ENCODE measurements at places on chromosomes 7 and 10.

DNA sequence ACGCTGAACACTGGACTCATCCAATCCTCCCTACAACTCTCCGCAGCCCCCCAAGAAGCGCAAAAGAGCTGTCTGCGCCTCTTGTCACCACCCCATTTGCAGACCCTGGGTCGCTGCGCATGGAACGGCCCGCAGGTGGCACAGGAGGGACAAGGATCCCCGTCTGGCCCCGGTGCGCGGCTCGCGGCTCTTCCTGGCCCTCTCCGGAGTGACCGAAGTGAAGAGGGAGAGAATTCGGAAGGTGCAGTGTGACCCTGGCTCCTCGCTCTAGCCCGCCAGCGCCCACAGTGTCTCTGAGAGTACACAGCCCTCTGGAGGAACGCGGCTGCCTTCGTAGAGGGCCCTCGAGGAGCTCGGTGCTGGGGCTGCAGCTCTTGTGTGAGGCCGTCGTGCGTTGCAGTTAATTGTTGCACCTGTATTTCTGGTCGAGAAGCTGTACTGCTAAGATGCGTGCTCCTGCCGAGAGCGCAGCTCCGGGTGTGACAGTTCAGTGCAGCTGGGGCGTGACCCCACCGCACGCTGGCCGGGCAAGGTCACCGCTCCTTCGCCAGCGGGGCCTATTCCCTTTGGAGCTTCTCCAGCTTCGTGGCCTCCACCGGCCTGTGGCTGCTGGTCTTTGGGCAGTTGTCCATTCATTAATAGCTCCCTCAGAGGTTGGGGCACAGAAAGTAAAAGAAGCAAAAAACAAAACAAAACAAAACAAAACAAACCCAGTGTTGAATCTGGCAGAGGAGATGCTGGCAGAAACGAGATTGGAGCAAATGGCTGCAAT, 119.0 kb downstream of the SEC23IP start:
- DNase-seq, result no peak

- DNase-seq, result no peak
Observed at GRCh38 chr10:72220637-72221036, 4.6 kb upstream of the ASCC1 start.

DNA sequence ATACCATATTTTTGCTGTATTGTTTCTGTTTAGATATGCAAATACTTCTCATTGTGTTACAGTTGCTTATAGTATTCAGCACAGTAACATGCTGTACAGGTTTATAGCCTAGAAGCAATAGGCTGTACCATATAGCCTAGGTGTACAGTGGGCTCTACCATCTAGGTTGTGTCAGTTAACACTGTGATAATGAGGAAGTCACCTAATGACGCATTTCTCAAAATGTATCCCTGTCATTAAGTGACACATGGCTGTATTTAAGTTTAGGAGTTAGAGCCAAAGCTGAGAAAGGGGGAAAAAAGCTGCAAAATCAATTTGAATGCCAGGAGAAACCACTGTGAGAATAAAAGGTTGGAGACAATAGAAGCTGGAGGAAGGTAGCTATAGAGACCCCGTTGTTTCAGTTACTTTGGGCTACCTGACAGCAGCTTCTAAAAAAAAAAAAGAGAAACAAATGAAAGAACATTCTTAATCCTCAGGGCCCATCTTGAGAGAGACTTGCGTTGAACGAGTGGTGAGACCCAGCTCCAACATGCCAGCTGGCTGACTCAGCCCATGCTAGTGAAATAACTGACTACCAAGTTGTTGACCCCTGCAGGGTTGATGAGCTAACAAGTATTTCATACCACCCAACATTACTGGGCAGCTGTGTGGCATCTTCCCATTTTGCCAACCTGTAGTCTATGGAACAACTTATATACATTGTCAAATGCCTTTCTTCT, 8.7 kb downstream of the STARD3NL start:
- no peak for DNase-seq

GRCh38 chr7:29884399-29885272, 78.3 kb downstream of the WIPF3 start:
- no peak for DNase-seq

DNA sequence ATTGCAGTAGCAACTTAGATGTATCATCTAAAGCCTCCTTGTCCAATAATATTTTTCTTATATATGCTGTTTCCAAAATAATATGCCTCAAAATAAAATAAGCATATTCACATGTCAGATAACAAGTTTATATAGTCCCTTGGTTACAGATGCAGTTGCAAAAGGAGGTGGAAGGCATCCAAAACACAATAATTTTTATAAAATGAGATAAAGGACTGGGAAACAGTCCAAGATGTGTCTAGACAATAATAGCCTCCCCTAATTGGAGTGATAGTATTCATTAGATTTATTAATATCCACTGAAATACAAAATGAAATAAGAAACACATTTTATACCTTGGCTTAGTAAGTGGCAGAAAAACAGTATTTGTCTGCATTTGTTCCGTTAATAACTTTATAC, 30.3 kb downstream of the BCAP29 start:
- DNase-seq, result no peak

Data from germinal center (tissue), 1 donor.